ENCODE measurements at places on chromosomes 13 and 19.

DNA sequence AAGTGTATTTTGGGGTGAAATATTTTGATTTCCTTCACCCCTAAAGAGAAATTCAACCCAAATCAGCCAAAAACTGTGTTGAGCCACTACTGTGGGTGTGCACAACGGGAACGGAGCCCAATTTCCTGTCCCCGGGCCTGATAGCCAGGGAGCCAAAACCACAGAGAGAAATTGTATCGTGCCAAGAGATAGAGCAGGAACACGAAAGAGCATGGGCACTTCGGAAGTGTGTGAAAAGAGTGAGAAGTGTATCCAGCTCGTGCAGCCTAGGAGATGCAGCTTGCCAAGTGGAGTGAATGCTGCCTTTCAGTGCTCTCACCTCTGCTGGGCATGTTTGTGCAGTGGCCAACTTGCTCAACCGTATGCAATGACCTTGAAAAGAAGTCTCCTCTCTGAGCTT is 19.4 kb upstream of the PLEKHF1 start:
- DNase-seq, result no peak

- DNase-seq, result no peak
Measured at GRCh38 chr13:27411341-27411740, 13.1 kb upstream of the GTF3A start.

GRCh38 chr19:32197896-32198882 is 147.2 kb upstream of the ZNF507 start:
- no peak for DNase-seq

DNA sequence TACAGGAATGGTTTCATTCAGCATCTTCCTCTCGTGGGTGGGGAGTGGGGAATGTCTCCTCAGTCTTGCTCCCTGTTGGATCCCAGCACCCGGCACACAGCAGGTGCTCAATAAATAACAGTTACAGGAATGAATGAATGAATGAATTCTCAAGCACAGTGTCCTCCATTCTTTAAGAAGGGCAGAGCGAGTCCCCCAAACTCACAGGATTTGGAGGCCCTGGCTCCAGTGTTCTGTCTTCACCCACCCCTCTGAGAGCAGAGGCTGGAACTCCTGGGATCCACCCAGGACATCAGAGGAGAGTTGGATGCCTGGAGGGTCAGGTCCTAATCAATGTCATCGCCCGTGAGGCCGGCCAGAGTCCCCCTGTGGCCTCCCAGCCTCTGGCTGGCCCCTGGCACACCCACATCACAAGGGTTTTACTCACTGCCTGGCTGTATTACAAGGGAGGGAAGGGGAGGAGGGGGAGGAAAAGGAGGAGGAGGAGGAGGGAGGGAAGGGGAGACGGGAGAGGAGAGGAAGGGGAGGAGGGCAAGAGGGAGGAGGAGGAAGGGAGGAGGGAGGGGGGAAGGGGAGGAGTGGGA is 8.7 kb upstream of the CREB3L3 start:
- no peak for DNase-seq

GRCh38 chr13:105442949-105443699 is 1092.3 kb downstream of the EFNB2 start:
- no peak for DNase-seq

GRCh38 chr13:43088093-43088511 is 64.7 kb downstream of the DNAJC15 start:
- DNase-seq, result no peak
